Urinary bladder (tissue), 4 donors: ENCODE measurements at places on chromosomes 13 and 19. TPM values are rescaled to one million over a fixed set of nuclear protein-coding genes. Genes with fewer than 3 reads are reported as not detected.

TMEM238 gene
- not detected for total RNA-seq

CERS1 gene
- 7.2 TPM for total RNA-seq

NKG7 gene
- 1.3 TPM for total RNA-seq

KLK3 gene
- total RNA-seq, result not detected

HMGB1 gene
- total RNA-seq, result 415 TPM

SLC39A3 gene
- 14.3 TPM for total RNA-seq

ZNF780A gene
- total RNA-seq, result 33.3 TPM

DAND5 gene
- not detected for total RNA-seq

- DNase-seq, result no peak
These were observed 3.5 kb downstream of the DHRS12 start for GRCh38 chr13:51800486-51800885.

DNA sequence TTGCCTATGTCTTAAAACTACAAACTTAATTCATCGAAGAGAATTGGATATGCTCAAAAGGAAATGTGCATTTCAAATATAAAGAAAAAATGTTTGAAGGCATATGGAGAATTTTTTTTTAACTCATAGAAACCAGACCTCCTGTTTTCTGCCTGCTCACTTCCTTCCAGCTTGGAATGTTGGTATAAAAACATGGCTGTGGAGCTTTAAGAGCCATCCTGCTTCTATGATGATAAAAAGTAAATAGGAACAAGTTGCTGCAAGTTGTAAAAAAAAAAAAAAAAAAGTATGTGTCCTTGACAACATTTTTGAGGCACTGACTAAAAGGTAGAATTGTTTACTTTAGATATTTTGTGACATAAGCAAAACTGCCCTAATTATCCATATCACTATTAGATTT lies 1230.7 kb downstream of the PCDH9 start:
- no peak for DNase-seq

DNA sequence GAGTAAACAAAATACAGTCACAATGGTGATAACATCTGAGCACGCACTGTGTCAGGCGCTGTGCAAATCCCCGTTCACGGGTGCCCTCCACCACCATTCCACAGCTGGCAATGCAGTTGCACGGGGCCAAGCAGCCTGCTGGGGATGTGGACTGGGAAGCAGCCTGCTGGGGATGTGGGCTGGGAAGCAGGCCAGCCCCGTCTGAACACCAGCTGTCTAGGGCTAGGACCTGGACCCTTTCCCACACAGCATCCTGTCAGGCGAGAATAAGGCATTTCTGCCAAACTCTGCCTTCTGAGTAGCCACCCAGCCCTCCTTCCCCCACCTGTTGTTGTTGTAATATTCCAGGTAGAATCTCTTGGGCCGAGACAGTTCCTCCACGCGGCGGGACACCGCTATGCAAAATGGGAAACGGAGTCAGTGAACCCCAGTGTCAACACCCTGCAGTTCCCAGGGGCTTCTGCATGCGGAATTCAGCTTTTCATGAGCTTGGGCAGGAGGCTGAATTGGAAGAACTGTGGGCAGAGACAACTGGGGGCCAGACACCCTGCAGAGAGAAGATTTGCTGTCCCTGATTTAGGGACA lies 27.8 kb upstream of the MIER2 start:
- DNase-seq, result peak; percentile 21

DNA sequence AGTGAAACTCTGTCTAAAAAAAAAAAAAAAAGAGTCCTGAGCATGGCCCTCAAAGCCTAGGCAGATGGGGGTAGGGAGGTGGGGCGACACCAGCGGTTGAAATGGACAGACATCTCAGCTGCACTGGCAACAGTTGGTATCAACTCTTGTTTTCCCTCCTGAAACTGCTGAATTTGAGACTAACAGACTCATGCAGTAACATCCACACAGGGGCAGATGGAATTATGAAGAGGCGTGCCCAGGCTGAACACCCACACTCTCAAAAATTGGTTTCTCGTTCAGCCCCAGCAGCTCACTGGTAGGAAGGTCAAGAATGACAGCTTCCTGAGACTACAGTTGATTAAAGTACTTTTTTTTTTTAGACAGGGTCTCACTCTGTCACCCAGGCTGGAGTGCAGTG lies 24.1 kb downstream of the PBX4 start:
- no peak for DNase-seq

GRCh38 chr19:2455851-2456570 lies 748 bp downstream of the LMNB2 start:
- no peak for DNase-seq

GRCh38 chr13:94323764-94324758 lies 155.4 kb downstream of the DCT start:
- DNase-seq, result no peak

- no peak for DNase-seq
These were observed 498.0 kb downstream of the DIAPH3 start for GRCh38 chr13:59665732-59666131.

DNA sequence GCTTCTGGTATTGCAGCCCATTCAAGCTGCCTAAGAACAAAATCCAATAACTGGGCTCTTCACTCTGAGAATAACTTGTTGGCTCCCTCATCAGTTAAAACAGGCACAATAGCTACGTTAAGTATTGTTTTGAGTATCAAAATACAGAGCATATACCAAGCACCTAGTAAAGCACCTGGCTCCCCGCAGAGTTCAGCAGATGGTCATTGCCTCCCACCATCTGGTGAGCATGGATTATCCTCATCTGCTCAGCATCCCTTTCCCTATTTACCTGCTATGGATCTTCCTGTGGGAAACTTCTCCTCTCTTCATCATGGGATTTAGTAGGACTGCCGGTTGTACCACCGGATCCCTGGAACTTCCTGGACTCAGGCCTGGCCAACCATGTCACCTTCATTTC lies 199.2 kb upstream of the MAB21L1 start:
- no peak for DNase-seq

DNA sequence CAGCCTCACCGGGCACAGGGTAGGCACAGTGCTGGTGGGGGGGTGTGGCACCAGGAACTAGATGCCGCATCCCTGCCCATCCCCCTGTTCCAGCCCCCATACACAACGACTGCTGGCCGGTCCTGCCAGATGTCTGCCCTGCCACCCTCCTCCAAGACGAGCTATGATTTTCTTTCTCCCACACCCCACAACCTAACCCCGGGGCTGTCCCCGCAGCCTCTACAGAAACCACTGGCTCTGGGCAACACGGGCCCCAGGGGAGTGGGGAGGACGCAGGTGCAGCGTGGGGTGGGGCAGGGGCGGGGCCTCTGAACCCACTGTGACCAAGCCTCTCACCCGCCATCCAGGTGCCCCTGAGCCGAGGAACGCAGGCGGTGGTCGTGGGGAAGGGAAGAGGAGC lies 15.5 kb downstream of the PGLS start:
- no peak for DNase-seq

DNA sequence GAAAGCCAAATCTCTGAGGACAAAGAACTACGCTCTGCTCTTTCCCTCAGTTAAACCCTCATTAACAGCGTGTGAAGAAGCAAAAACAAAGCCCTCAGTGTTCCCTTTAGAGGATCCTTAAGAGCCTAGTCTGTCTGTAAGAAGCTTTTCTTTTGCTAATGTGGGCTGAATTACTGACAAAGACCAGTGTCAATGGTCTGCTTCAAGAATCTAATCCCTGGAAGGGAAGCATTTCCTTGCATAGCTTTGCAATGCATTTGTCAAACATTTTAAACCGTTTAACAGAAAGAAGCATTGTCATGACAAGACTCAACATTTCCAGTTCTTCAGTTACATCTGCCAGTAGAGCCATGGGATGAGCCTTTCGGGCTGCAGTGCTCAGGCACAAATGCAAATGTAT lies 64.9 kb downstream of the EDNRB start:
- no peak for DNase-seq

- no peak for DNase-seq
These were observed 162.3 kb upstream of the SERP2 start for GRCh38 chr13:44211286-44211685.

GRCh38 chr19:17538684-17539237 lies 16.7 kb upstream of the COLGALT1 start:
- no peak for DNase-seq

GRCh38 chr13:110836605-110836903 lies 78.3 kb downstream of the ANKRD10 start:
- no peak for DNase-seq

DNA sequence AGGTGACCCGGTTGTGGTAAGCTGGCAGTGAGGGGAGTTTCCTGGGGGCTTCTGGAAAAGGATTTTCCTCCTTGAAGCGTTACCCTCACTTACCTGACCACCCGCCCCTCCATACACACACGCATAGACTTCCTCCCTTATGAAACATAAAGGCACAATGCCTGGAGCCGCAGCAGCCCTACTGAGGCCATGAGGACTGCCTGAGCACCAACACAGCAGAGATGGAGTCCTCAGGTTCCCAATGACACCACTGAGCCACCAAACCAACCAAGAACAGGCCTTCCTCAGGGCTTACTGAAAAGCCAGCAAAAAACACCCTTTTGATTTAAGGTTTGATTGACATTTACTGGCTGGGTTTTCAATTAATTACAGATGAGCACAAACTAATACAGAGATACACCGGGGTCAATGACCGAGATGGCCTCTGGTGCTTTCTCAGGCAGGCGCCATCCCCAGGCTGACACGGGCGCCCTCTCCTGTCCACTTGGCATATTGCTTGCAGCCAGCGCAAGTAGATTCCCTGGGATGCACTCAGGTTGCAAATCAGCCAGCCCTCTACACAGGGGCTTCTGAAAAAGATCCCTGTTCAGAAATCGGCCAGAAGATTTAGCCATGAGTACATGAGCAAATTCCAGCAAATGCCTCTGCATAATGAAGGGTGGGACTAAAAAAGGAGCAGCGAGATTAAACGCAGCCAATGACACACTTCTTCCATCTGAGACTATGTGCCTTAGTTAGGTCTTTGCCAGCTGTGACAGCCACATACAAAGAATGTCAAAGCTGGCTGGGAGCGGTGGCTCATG lies 14.8 kb downstream of the OPA3 start:
- DNase-seq, result no peak

- DNase-seq, result no peak
These were observed 21.8 kb downstream of the POLR1D start for GRCh38 chr13:27643334-27644132.

DNA sequence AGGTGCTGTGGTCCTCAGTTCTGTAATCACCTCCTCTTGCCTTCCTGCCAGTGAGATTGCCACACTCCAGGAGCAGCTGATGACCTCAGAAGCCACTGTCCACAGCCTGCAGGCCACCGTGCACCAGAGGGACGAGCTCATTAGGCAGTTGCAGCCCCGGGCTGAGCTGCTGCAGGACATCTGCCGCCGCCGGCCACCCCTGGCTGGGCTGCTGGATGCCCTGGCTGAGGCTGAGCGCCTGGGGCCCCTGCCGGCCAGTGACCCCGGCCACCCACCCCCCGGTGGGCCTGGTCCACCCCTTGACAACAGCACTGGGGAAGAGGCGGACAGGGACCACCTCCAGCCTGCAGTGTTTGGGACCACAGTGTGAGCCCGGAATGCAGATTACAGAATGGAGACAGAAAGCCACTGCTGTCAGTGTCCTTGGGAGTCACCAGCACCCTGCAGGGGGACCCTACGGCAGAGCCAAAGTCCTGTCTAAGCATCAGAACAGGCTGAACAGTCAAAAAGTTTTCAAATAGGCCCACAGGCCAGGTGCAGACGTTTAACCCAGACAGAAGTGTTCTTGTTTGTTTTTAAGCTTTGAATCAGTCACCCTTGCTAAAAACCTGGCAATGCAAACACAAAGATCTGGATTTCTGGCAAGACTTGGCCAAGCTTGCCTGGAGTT lies 4.2 kb downstream of the VMAC start:
- no peak for DNase-seq

GRCh38 chr13:50126993-50127725 lies 111.9 kb downstream of the KCNRG start:
- no peak for DNase-seq

DNA sequence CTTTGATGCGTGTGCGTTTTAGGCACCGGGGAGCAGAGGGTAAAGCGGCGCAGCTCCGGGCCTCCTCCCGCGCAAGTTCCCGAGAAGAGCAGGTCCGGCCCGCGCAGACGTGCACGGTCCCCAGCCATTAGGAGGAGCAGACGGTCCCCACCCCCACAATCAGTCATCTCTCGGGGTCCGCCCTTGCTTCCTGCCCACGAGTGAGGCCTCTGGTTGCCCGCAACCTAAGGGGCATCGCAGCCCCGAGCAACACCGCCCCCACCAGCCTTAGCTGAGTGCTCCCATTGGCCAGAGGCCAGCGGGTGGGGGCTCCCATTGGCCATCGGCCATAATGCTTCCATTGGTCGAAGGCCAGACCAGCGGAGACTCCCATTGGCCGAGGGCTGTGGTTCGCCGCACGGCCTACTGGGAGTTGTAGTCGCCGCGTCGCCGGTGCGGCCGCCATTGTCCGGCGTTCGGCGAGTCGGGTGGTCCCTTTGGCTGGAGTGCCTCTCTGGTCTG lies at the start of gene ZNF8:
Gene ZNF8, plus strand, starts transcription at position 415 of the 501 bp plus-strand sequence. CDS start 127 bp downstream, outside the sequence.
- peak; percentile 91 for DNase-seq

DNA sequence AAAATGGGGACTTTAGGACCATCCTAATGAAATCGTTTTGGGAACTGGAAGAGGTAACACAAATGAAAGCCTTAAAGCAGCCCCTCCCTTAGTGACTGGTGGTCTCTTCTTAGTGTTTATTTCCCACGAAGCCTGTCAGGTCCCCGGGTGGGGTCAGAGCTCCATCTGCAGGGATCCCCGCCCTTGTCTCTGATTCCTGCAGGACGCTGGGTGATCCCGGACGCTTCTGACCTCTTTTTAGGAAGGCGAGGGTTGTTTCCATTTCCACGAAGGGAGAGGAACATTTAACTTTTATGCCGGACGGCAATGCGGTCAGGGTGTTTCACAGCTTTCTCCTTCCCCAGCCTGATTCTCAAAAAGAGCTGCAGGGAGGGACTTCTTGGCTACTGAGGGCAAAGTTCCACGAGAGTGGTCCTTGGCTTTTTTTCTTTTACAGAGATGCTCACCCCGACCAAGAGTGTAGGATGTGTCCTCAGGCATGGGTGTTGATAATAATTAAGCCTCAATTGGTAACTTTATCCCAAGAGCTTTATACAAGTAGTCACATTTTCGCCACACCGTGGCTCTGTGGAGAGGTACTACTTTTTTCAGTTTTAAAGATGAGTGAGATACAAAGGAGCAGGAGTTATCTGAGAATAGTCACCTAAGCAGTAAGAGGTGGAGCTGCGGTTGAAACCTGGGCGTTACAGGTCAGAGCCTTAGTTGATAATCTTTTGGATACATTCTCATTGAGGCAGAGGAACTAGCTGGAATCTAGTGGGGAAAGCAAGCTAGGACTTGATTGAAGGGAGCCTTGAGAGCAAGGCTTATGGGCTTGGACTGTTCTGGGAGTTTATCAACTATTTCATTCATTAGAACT lies 813 bp downstream of the ZNF284 start:
- DNase-seq, result no peak

DNA sequence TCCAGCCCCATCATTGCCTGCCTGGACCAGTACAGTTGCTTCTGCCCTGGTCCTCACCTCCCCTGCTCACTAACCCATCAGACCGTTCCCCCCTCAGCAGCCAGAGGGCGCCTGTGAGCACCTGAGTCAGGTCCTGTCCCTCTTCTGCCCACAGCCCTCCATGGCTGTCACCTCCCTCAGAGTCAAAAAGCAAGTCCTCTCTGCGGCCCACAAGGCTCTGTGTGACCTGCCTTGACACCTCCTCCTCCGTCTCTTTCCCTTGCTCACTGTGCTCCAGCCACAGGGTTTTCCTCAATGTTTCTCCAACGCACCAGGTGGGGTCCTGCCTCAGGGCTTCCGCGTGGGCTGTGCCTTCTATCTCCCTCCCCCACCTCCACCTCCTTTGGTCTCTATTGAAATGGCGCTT lies 29.4 kb upstream of the PTPRS start:
- DNase-seq, result no peak

GRCh38 chr19:51194527-51195315 lies 30.2 kb upstream of the CD33 start:
- DNase-seq, result no peak
